NCI-H1930 (cell line): ENCODE measurements at places on chromosomes 7 and 10.

DNA sequence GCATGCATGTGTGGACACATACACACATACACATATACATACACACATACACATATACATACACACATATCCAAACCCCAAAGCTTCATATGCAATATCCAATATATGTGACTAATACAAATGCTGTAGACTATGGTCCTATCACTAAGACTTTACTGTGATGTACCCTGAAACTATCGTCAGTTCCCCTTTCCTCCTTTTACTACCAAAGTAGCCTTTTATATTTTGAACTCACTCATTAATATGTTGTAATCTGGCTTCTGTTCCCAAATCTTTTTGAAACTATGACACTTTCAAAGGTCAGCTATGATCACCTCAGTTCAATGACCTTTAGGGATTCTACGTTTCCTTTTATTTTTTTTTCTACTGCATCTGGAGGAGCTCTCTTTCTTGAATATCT, 64.8 kb upstream of the TFEC start:
- DNase-seq, result no peak

DNA sequence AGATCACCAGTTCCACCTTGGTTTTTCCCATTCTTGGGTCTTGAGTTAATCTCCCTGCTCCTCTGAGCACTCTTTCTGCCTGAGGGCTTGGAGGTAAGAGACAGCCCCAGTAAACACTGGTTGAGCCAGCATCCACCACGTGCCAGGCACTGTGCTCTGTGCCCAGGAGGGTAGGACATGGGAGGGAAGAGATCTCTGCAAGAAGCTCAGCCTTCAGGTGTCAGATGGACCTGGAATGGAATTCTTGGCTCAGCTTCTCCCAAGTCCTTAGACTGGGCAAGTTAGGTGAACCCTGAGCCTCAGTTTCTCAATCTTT, 2.5 kb downstream of the ZYX start:
- DNase-seq, result no peak

DNA sequence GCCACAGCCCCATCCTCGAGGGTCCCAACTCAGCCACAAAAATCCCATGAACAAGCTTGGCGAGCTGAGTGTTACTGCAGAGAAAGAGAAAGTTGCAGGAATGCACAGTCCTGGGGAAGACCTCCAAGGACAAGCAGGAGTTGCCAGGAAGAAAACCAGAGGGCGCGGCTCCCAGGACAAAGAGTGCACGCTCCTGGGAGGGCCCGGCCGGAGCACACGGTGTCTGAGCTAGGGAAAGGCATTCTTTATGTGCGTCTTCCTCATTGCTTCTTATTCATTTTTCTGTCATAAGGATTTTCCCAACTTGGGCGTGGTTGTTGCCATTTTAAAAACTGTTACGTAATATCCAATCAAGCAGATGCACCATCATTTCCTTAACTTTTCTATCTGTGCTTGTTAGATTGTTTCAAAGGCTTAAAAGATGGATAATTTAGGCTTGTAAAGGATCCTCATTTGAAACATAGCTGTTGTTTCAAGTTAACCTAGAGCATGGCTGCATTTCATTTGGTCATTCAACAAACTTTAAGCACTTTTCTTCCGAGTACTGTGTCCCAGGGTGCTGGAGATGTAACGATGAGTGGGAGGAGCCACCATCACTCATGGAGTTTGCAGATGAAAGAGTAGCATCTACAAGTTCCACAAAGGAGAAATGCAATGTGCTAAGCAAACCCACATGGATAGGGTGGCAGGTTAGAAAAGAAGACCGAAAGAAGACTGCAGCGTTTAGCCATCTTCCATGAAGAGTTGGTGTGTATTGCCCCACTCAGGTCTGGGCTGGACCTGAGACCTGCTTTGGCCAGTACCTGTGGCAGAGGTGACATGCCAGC, 5.6 kb upstream of the CNPY1 start:
- no peak for DNase-seq

- no peak for DNase-seq
Measured at GRCh38 chr10:129773359-129773990, 190.6 kb downstream of the EBF3 start.

GRCh38 chr10:18620856-18621255, 30.5 kb downstream of the NSUN6 start:
- DNase-seq, result no peak

DNA sequence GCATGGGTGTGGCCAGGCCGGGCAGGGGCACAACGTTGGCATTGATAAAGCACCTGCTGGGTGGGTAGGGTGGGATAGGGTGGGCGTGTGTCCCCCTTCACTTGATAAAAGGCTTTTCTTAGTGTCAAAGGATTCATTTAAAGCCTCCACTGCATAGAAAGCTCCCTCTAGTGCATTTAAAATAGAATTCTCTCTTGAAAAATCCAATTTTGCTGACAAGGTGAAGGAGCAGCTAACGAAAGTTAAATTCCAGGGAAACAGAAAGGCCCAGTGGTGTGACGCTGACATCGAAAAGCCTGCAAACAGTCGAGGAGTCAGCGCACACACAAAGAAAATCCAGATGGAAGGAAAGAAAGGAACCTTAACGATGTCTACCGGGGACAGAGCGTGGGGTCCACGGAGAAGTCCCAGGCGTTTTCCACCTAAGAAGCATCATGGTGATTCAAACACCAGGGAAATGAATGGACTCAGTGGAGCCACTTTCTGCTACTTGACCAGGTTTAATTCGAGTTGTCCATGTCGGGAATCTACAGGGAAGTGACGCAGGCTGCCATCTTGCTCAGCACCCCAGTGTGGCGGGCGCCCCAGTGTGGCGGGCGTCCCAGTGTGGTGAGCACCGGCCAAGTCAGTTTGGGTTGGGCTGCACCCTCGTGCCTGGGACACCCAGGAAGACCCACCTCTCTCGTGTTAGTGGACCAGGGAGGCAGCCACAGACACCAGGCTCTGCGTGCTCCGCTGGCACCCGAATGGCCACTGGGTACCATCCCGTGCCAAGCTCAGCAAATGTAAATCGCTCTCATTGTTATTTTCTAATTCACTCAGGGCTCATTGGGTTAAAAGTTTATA, 217.8 kb downstream of the DNAJB6 start:
- DNase-seq, result no peak

DNA sequence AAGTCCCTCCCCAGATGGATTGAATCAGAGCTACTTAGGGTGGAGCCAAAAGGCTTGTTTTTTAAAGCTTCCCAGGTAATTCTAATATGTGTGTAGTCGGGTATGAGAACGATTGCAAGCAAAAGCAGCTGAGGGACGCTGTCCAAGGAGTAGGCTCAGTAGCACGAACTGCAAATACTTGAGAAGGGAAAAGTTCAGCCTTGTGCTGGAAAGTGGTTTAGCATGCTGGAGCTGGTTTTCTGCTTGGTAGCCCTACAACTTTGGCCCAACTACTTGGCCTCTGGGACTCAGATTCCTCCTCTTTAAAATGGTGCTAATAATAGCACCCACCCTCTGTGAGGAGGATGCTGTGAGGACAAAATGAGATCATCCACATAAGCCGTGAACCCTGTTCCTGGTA, 76.2 kb downstream of the AHR start:
- no peak for DNase-seq

DNA sequence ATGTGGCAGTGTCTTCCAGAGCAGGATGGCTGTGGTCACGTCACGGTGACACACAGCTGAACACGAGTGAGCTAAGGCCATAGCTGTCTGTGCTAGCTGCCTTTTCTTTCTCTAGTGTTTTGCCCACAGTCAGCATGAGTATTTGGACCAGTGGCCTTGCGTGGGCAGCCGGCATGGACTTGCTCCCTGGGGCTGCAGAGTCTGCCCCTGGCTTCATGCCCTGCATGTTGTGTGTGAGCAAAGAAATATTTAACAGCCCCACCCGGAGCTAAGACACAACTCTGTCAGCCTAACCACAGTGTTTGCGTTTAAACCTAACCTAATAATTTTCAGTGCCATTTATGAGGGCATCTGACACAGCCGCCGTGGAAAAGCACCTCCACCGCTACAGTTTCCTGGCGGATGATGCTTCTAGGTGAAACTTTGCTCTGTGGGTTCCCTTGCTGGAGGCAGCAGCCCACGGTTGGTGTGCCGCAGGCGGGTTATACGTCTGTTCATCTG, 14.6 kb downstream of the CHST12 start:
- DNase-seq, result no peak

DNA sequence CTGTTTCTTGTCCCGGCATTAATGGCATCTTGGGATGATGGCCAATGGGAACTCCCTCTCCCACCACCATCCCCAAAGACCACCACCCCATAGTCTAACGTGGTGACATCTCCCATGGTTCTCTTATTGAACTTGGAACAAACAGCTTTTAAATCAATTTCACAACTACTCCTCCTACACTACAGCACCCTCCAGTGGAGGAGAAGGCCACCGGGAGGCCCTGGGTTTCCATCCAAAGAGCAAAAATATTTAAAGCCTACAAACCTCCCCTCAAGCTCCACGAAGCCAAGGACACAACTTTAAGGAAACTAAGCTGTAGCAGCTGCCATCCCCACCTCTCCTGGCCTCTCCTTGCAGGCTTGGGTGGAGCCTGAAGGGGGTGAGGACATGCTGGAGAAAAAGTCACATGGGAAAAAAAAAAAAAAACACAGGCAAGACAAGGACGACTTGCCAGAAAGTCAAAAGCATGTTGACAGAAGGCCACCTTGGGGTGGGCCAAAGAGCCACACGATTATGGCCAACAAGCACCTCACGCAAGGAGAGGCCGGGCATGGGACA, 94.0 kb upstream of the LANCL2 start:
- DNase-seq, result no peak

DNA sequence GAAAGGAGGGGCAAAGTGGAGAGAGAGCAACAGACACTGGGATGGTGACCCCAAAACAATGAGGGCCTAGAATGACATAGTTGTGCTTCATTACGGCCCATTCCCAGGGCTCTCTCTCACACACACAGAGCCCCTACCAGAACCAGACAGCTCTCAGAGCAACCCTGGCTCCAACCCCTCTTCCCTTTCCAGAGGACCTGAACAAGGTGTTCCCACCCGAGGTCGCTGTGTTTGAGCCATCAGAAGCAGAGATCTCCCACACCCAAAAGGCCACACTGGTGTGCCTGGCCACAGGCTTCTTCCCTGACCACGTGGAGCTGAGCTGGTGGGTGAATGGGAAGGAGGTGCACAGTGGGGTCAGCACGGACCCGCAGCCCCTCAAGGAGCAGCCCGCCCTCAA, 20.7 kb downstream of the PRSS2 start:
- DNase-seq, result no peak

DNA sequence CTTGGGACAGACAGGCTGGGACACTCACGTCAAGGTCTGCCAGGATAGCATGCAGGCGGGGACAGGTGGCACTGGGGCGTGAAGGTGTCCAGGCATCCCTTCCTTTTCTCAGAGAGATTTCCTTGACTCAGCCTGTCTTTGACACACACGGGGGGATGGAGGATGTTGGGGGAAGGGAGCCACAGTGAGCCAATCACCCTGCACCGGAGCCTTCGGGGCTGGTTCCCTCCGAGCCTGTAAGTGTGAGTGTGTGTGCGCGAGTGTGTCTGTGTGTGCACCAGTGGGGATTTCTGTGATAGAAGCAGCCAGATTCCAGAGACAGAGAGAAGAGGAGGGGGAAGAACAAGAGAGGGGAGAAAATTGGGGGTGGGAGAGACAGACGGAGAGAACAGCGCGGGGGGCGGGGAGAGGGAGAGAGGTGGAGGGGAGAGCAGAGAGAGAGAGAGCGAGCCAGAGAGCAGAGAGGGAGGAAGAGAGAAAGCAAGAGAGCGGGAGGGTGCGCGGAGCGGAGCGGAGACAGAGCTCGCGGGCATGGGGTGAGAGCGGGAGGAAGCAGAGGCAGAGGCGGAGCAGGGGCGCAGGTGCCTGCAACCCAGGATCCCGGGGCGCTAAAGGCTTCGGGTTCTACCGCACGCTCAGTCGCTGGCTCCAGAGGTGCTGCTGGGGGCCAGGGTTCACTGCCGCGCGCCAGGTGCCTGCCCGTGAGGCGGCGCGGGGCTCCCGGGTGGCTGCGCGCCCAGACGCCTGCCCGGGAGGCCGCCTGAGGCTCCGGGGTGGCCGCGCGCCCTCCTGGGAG, 466 bp upstream of the GPR26 start:
- DNase-seq, result no peak

GRCh38 chr10:60031183-60031582, 124.8 kb upstream of the CCDC6 start:
- DNase-seq, result no peak

DNA sequence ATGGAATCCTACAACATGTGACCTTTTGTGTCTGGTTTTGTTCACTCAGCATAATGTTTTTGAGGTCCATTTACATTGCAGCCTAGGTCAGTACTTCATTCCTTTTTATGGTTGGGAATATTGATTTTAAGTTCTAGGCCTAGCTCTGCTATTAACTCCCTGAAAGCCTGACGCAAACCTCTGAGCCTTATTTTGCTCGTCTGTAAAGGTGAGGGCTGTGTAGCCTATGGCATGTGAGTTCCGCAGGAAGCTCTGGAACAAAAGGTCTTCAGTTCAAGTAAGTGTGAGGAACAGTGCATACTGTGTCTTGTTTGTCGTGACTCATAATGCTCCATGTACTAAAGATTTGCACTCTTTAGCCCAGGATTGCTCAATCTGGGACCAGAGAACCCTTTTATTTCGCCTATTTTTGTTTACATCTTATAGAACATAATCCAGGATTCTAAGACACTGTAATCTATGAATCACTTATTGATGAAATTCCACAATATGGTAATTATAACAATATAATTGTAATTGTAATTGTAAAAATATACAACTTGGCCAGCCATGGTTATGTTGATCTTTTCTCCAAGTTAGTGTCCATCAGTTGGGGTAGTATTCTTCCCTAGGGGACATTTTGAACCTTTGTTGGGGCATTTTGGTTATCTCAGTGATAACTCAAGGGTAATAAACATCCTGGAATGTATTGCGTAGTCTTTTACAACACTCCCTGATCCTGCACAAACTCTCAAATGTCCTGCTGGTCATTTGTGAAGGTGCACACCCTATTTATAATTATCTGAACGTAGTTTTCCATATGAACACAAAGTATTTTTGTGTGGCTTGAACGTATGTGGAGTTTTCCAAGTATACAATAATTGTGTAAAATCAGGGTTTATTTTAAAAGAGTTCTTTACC, 184.7 kb downstream of the VTI1A start:
- no peak for DNase-seq

GRCh38 chr7:8303904-8304528, 42.0 kb upstream of the ICA1 start:
- DNase-seq, result no peak

DNA sequence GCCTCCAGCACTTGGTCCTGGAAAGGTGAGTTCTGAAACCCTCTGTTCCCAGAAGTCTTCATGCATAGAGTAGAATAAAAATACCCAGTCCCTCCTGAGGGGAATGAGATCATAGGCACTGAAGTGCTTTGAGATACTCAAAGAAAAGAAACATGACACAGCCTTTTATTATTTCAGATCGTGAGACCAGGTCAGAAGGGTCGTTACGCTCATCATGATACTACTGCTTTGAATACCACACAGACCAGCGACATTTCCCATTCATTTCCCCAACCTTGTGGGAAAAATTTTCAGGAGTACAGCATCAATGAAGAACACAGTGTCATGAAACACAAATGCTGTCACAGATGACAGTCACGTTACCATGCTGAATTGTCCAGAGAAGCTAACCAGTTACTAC, 15.0 kb downstream of the CLRN3 start:
- DNase-seq, result no peak
